CD4-positive, alpha-beta T cell (primary cell): ENCODE measurements at places on chromosomes 11 and 22. TPM values are rescaled to one million over a fixed set of nuclear protein-coding genes. Genes with fewer than 3 reads are reported as not detected.

Gene NELL1
- not detected for total RNA-seq

Gene APLNR
- not detected for total RNA-seq

GRCh38 chr11:118522571-118523072, 4.7 kb upstream of the TTC36 start:
- no peak overlapping the region for H3K27ac ChIP-seq
- no peaks in the 10 kb centered on the region for H3K4me1 ChIP-seq
- no peaks in the 10 kb centered on the region for H3K27me3 ChIP-seq
- no peak for DNase-seq
- H3K36me3 ChIP-seq, result peaks cover 54% of the 10 kb centered on the region

DNA sequence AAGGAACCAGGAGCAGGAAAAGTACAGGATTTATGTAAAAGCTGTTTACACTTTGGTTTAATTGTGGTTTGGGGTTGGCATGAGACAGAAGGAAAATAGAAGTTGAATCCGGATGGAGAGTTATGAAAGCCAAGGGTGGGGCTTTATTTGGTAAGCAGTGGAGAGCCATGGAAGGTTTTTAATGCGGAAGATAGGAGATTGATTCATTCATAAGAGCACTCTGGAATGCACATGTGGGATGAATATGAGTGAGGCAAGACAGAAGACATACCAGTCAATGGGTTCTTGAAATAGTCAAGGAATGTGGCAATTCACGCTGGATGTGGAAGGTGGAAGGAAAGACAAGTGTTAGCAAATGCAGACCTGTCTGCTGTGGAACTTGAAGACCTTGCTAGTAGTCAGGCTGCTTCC, 9.3 kb upstream of the GLB1L3 start:
- no peak overlapping the region for H3K4me3 ChIP-seq
- no peak for DNase-seq
- H3K4me1 ChIP-seq, result peaks cover 19% of the 10 kb centered on the region

DNA sequence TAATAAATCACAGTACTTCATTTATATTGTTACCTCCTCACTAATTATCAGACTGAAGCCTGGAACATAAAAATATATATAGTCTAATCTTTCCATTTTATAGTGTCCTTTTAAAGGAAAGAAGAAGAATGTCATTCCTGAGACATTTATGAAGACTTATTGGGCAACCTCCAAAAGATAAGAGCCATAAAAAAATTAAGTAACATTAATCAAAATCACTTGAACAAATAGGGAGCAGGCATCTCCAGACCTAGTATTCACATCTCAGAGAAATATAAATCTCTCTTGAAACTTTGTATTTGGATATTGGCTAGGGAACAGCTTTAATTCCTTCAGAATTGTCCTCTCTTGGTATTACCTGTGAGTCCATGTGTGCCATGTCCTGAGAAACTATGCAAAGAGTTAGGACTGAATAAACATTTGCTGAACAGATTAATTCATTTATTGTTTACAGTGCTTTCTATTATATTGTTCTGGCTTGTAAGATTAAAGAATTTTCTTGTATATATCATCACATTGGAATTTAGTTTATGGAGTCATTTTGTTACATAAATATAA, 530.5 kb upstream of the LRRC4C start:
- H3K27me3 ChIP-seq, result no peaks in the 10 kb centered on the region
- H3K4me3 ChIP-seq, result no peak overlapping the region
- H3K27ac ChIP-seq, result no peak overlapping the region
- no peaks in the 10 kb centered on the region for H3K4me1 ChIP-seq
- DNase-seq, result no peak

GRCh38 chr11:12161137-12161536, 50.7 kb downstream of the MICAL2 start:
- H3K27ac ChIP-seq, result no peak overlapping the region
- DNase-seq, result no peak
- H3K27me3 ChIP-seq, result no peaks in the 10 kb centered on the region

DNA sequence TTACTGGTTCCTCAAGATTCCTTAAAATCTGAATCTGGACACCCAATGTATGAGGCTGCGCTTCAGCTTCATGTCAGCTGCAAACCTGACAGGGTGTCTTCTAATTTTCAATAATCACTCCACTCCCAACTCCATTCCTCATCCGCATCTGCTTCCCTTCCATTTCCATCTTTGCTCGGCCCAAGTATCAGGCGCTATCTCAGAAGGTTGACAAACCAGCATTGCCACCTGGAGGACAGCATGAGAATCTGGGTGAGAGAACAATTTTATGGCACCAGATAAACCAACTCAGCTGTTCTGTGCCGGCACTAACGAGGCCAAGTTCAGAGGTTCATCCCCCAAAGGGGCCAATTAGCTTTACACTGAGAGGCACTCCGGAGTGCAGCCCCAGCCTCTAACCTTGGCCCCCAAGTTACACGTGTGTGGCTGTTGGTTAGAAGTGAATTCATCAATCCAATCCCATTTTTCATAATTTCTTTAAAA, 79.1 kb upstream of the LMO2 start:
- no peak overlapping the region for H3K27ac ChIP-seq
- no peak for DNase-seq
- no peaks in the 10 kb centered on the region for H3K4me1 ChIP-seq
- no peaks in the 10 kb centered on the region for H3K36me3 ChIP-seq
- H3K4me3 ChIP-seq, result no peak overlapping the region
- H3K27me3 ChIP-seq, result peaks cover 3% of the 10 kb centered on the region

GRCh38 chr11:22508665-22509064, 117.0 kb downstream of the FANCF start:
- H3K4me3 ChIP-seq, result no peak overlapping the region
- no peak for DNase-seq
- H3K36me3 ChIP-seq, result no peaks in the 10 kb centered on the region
- no peaks in the 10 kb centered on the region for H3K4me1 ChIP-seq
- no peak overlapping the region for H3K27ac ChIP-seq

DNA sequence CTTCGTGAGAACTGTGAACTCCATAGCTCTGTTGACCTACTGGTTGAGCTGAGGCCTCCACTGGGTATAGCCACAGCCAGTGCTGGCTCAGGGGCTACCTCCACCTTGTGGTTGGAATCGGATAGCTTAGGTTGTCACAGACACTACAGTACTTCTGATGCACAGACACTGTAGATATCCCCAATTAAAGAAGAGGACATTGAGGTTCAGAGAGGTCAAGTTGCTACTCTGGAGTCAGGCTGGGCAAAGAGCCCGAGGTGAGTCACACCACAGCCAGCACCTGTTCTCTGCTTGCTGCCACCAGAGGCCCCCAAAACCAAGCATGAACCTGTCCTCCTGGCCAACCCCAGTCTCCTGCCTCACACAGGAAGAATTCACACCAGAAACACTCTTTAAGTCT, 5.4 kb downstream of the UFD1 start:
- no peak overlapping the region for H3K4me3 ChIP-seq
- peaks cover 16% of the 10 kb centered on the region for H3K4me1 ChIP-seq
- H3K27ac ChIP-seq, result no peak overlapping the region
- H3K27me3 ChIP-seq, result no peaks in the 10 kb centered on the region
- no peak for DNase-seq

- no peak for DNase-seq
- H3K4me1 ChIP-seq, result no peaks in the 10 kb centered on the region
- H3K27ac ChIP-seq, result no peak overlapping the region
- no peaks in the 10 kb centered on the region for H3K36me3 ChIP-seq
These were observed 233.4 kb upstream of the DDI1 start for GRCh38 chr11:103803062-103803461.

DNA sequence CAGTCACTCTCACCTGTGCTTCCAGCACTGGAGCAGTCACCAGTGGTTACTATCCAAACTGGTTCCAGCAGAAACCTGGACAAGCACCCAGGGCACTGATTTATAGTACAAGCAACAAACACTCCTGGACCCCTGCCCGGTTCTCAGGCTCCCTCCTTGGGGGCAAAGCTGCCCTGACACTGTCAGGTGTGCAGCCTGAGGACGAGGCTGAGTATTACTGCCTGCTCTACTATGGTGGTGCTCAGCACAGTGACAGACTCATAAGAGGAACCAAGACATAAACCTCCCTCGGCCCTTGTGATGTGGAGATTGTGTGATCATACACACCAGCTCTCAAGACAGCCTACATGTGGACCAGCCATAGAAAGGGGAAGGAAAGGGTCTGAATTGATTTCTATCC, 113.3 kb downstream of the ZNF280B start:
- no peak overlapping the region for H3K4me3 ChIP-seq
- H3K27ac ChIP-seq, result no peak overlapping the region
- peaks cover 8% of the 10 kb centered on the region for H3K27me3 ChIP-seq
- no peaks in the 10 kb centered on the region for H3K36me3 ChIP-seq

- H3K27ac ChIP-seq, result no peak overlapping the region
- no peak overlapping the region for H3K4me3 ChIP-seq
- DNase-seq, result no peak
- H3K4me1 ChIP-seq, result no peaks in the 10 kb centered on the region
- H3K27me3 ChIP-seq, result peaks cover 2% of the 10 kb centered on the region
- no peaks in the 10 kb centered on the region for H3K36me3 ChIP-seq
These were observed 22.5 kb downstream of the TRIM29 start for GRCh38 chr11:120115272-120116000.

DNA sequence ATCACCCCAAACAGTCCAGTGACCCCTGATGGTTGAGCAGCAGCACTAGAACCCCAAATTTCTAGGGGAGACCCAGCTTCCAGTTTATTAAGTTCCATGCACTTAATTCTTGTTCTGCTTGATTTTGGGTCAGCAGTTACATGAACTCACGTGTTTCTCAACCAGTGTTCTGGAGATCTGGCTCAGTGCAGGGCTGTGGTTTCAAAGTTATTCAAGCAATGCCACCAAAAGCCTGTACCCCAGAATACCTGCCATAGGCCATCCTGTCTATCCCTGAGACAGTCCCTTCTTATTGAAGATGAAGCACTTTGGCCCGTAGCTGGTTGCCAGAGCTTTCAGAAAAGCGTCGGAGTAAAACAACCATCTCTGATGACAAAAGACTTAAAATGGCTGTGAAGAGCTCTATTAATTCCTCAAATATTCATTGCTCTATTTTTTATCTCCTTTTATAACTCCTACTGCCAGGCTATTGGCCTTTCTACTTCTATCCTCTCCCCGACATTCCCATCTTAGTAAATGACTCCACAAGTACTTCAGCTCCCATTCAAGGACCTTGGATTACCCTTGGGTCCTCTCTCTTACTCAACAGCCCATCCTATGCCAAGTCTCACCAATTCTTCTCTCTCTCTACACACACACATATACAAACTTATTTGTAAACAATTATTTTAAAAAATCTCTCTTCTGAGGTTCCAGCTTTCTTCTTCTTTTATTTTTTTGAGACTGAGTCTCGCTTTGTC, 18.0 kb upstream of the VPREB1 start:
- no peaks in the 10 kb centered on the region for H3K27me3 ChIP-seq
- H3K4me1 ChIP-seq, result no peaks in the 10 kb centered on the region
- H3K4me3 ChIP-seq, result no peak overlapping the region
- no peak overlapping the region for H3K27ac ChIP-seq
- no peaks in the 10 kb centered on the region for H3K36me3 ChIP-seq
